NCI-H460 (cell line): ENCODE measurements at places on chromosomes 7 and 10.

- no peak for DNase-seq
Measured at GRCh38 chr7:107469929-107470328, at the start of gene GPR22. GPR22 (plus strand) TSS chr7:107470057; CDS start chr7:107474061, 4,004 bp downstream.

GRCh38 chr7:16851829-16852228, 30.0 kb downstream of the AGR3 start:
- no peak for DNase-seq

- no peak for DNase-seq
Measured at GRCh38 chr10:1674501-1674900, 62.8 kb downstream of the ADARB2 start.

DNA sequence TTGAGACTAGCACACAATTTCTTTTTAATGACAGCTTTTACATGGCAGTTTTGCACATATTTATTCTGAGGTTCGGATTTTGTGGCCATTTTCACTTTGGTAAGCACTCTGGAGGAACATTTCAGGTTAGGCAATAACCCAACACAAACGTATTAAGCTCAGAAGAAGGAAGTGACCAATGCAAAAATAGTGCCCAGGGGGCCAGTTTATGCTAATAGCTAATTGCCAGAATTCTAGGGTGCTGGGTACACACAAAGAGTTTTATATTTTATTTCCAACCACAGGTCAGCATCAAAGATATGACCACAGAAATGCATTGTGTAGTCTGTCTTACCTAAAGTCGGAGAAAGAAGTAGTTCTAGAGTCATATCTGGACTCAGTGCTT, 8.4 kb upstream of the AGR2 start:
- no peak for DNase-seq

DNA sequence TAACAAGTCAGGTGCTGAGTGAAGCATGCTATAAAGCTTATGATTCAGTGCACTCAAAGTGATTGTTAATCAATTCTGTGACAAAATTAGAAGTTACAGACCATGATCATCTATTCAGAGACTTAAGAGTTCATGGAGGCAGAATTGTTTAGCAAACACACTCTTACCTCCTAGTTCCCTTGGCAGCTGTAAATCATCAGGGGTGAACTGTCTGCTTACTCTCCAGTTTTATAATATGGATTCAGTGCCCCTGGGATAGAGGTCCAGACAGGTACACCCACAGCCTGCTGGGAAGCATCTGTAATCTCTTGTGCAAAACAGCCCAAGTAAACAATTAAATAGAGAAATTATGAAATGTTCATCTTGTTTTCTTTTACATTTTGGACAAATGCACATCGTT, 835.0 kb upstream of the COBL start:
- no peak for DNase-seq

- peak; percentile 22 for DNase-seq
Measured at GRCh38 chr7:123594813-123595241, 6.8 kb upstream of the ASB15 start.

DNA sequence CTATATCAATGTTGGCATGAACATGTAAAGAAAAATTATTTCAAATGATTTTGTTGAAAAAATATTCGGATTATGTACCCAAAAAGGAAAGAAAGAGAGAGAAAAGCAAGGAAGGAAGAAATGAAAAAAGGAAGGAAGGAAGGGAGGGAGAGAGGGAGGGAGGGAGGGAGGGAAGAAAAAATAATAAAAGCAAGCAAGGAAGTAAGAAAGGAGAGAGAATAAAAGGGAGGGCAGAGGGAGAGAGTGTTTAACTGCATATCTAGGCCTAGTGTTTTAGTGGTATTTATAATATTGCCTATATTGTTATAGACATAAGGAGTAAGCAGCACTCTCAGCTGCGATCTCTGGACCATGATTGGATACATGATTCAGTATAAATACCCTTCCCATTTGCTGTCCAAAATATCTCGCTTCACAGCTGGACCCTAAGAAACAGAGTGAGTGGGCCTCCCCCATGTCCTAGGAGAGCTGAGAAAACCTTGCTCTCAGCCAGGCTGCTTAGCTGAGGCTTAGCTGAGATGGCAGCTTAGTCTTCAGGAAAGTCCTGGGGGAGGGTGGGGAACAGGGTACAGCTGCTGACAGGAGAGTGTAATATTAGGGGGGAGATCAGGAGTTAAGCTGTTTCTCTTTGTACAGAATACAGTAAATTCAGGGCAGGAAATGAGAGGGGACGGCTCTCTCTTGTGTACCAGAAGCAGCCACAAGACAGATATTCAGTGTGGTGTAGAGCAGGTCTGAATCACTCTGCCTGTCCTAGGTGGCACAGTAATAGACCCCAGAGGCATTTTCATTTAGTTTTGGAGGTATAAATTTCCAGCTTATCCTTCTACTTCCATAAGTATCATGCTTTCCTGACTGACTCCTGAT, 66.8 kb upstream of the TARP start:
- no peak for DNase-seq

DNA sequence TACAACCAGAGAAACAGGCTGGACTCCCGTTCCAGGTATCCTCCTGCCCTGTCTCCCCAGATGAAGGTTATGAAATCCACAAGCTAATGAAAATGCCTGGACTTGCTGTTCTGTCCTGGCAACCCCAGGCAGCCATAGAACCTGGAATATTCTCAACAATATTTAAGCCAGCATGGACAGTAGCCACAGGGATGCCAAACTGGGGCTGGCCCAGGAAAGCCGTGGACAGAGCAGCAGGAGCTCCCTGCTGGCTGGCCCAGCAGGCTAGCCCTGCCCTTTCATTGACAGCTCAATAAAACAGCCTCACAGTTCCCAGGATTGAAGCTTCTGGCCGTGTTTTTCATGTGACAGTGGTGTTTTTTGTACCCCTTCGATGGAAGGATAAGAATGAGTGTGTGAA, 230.6 kb downstream of the BMPER start:
- no peak for DNase-seq

- no peak for DNase-seq
Measured at GRCh38 chr7:40470091-40470592, 335.3 kb downstream of the SUGCT start.

- DNase-seq: no peak
Measured at GRCh38 chr7:105926131-105926530, 36.9 kb upstream of the CDHR3 start.
